Activated CD4-positive, alpha-beta T cell treated with anti-CD3 and anti-CD28 coated beads, Interleukin-2, amount 10 ng/mL, durations not matched to agents 7 days and 5 days (primary cell): ENCODE measurements at places on chromosomes 2 and 18.

- no peaks in the 10 kb centered on the region for H3K27me3 ChIP-seq
- no peak overlapping the region for H3K27ac ChIP-seq
- H3K4me3 ChIP-seq = no peak overlapping the region
- H3K4me1 ChIP-seq = no peaks in the 10 kb centered on the region
These were observed 278.8 kb downstream of the TNS1 start for GRCh38 chr2:217723981-217724380.

- H3K27ac ChIP-seq = peak overlapping the region; percentile 97
- H3K36me3 ChIP-seq = peaks cover 53% of the 10 kb centered on the region
- peaks cover 3% of the 10 kb centered on the region for H3K27me3 ChIP-seq
- H3K4me3 ChIP-seq = peak overlapping the region; percentile 100
- peaks cover 43% of the 10 kb centered on the region for H3K4me1 ChIP-seq
These were observed 4.5 kb downstream of the ZFP36L2 start for GRCh38 chr2:43221763-43222474.

DNA sequence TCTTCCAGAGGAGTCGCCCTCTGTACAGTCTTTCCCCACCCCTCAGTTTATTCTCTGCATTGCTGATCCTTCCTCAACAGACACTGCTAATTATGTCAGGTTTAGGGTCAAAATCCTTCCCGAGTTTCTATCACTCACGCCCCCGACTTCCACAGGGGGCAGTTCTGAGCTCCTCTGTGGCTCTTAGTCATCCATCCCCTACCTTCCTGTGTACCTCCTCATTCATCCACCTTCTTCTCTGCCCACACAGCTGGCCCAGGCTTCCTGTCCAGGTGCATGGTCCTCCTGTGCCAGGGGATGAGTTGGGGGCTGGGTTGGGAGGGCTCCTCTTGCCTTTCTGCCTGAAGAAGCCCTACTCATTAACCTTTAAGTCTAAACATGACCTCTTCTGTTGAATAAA is 202.9 kb downstream of the ARL4C start:
- H3K27ac ChIP-seq = peak overlapping the region; percentile 98
- no peaks in the 10 kb centered on the region for H3K27me3 ChIP-seq
- no peak for DNase-seq
- H3K36me3 ChIP-seq = peaks cover 20% of the 10 kb centered on the region
- peak overlapping the region; percentile 67 for H3K4me3 ChIP-seq

- H3K27me3 ChIP-seq = no peaks in the 10 kb centered on the region
- no peaks in the 10 kb centered on the region for H3K36me3 ChIP-seq
- no peak overlapping the region for H3K27ac ChIP-seq
These were observed 146.7 kb downstream of the TSN start for GRCh38 chr2:121902171-121902591.
